ENCODE measurements at places on chromosomes 3 and 15.
A peak's percentile ranks its signal among the peaks of the same experiment; 100 is the strongest.

GRCh38 chr3:83039422-83039821, 1278.0 kb upstream of the GBE1 start:
- DNase-seq, result no peak

GRCh38 chr15:38257676-38258075, 5.0 kb downstream of the SPRED1 start:
- no peak for DNase-seq

- no peak for DNase-seq
Measured at GRCh38 chr3:82082796-82083195, 321.4 kb upstream of the GBE1 start.

- no peak for DNase-seq
Measured at GRCh38 chr3:58848826-58849225, 182.3 kb upstream of the FAM3D start.

DNA sequence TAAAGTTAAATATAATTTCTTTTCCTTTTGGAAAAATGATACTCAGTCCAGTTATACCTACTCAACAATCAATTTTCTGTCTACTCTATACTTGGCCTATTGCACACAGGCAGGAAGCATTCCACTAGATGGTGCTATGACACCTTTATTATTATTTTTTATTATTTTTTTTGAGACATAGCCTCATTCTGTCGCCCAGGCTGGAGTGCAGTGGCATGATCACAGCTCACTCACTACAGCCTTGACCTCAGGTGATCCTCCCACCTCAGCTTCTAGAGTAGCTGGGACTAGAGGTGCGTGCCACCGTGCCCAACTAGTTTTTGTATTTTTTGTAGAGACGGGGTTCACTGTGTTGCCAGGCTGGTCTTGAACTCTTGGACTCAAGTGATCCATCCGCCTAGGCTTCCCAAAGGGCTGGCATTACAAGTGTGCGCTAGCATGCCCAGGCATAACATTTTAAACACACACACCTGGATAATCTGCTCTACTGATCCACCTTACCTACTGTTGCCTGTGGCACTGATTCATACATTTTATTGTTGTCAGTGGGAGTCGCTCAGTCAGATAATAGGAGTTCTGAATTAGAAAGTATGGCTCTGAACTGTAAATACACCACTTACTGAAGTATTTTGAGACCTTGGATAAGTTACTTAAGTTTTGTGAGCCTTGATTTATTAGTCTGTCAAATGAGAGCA, 56.2 kb downstream of the EIF3J start:
- DNase-seq, result peak; percentile 64

DNA sequence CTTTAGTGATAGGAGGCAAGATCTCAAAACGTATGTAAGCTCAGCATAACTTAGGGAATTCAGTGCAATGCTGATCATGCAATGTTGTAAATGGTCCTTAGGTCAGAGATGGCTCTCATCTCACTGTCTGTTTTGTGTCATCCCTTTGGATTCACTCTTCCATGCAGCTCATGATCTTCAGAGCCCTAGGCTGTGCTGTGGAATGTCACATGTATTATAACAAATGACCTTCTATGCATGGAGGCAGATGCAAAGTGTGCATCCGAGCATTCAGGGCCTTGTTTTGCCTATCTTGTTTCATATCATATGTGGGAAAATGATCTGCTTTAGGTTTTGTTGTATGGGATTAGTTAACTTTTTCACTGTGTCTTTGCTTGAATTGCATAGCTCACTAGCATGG, 40.5 kb upstream of the PDZRN3 start:
- no peak for DNase-seq

DNA sequence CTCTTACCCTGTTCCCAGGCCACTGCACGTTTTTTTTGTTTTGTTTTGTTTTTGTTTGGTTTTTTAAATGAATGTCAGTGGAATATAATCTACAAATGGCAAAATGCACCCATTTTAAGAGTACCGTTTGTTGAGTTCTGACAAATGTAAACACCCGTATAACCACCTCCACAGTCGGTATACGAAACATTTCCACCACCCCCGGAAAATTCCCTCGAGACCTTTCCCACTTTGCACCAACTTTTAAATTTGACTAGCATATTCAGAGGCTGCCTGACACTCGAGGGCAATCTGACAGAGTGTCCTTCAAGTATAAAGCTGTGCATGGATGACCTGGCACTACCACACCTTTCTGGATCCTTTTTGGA, 613 bp upstream of the ARHGEF3 start:
- no peak for DNase-seq

GRCh38 chr15:83514584-83514983, 67.4 kb downstream of the SH3GL3 start:
- DNase-seq, result no peak

- DNase-seq, result no peak
Measured at GRCh38 chr15:88043396-88043795, 213.1 kb downstream of the NTRK3 start.

GRCh38 chr3:69536306-69537020, 150.6 kb upstream of the FRMD4B start:
- DNase-seq, result no peak

DNA sequence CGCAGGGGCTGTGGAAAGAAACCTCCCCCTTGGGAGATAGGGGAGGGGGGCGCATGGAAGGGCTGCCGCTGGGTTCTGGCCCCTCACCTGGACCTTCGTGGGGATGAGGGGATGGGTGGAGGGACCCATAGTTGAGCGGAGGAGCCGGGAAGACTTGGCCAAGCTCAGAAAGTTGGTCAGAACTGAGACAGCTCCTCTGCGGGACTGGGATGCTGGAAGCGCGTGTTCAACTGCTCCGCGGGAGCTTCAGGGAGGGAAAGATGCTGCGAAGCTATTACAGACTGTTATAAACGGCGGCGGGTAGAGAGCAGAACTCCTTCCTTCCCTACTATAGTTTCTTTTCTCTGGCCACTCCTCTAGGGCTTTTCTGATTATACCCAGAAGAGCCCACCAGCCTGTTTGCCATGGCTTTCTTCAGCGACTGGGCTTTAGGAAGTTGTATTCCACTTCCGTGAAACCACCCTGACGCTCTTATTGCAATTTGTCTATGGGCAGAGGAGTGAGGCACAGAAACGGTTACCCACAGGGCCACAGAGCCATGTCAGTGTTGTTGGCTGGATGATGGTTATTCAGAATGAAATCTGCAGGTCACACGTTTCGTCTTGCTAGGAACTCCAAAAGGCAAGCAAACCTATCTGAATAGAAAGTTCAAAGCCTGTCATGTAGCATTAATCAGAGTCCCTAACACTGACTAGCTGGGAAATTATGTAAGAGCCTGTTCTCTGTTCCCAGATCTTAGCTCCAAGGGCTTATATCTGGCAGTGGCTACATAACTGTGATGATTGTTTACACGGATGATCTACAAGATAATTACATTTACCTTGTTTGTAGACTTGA, 1.1 kb downstream of the SYNPR start:
- DNase-seq, result no peak

- DNase-seq, result no peak
Measured at GRCh38 chr3:23663246-23663645, 142.5 kb upstream of the UBE2E1 start.

DNA sequence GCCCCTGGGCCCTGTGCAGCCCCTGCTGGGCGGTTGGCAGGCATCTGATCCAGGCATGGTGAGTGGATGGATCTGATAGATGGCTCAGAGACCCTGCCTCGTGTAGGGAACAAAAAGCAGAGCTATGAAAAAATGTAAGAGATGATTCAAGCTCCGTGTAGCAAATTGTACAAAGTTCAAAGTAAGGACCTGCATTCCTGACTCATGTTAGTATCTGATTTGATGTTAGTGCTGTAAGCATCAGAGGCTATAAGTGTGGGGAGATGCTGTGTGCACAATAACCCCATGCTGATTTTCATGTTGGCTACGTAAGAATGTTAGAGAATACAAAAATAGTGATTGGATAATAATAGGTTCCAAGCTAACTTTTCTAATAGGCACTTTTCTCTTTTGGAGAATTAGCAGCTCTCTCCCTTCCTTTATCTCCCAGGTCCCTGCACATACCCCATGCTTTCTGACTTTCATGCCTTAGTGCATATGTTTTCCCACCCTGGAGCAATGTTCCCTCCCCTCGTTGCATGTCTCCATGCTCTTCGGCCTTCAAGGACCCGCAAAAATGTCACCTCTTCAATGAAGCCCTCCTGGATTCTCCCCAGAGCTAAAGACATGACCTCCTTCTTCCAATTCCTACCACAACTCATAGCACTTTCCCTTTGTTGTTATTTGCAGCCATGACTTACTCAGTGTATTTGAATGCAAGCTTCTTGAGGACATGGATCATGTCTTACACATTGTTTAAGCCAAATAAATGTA, 1.6 kb downstream of the CCR9 start:
- no peak for DNase-seq

- DNase-seq, result peak; percentile 7
Measured at GRCh38 chr15:88704791-88705768, 66.3 kb downstream of the ISG20 start.

DNA sequence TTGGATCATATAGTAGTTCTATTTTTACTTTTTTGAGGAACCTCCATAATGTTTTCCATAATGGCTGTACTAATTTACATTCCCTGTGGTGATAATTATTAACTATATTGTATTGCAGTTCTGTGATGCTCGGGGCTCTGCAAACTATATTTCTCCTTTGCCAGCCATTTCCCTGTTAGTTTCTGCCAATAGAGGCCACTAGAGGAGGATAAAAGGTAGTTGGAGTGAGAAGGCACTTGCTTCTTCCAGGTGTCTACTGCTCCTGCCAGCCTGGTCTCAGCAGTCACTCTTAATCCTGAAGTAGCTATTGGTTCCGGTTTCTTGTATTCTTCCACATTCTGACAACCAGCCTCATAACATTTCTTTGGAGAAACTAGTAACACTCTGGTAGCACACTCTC, 233.9 kb upstream of the GBE1 start:
- DNase-seq, result no peak

GRCh38 chr3:176942305-176942704, 255.0 kb downstream of the TBL1XR1 start:
- DNase-seq, result no peak

All from hematopoietic multipotent progenitor cell treated with erythropoietin and hydrocortisone succinate and interleukin-3 and kit ligand, for 4 days (in vitro differentiated cells).